Activated naive CD4-positive, alpha-beta T cell (primary cell): ENCODE measurements at places on chromosomes 6 and 20.

- DNase-seq = no peak
Measured at GRCh38 chr20:17799575-17800227, 99.9 kb downstream of the BANF2 start.

- no peak for DNase-seq
Measured at GRCh38 chr6:24927985-24928745, 7.6 kb downstream of the RIPOR2 start.

- no peak for DNase-seq
Measured at GRCh38 chr6:143271024-143271423, 179.5 kb downstream of the ADAT2 start.

GRCh38 chr6:93213028-93213427 is 206.3 kb downstream of the EPHA7 start:
- no peak for DNase-seq

GRCh38 chr20:51318058-51318949 is 224.2 kb downstream of the NFATC2 start:
- peak; percentile 22 for DNase-seq

GRCh38 chr6:70537266-70537665 is 29.5 kb upstream of the SDHAF4 start:
- DNase-seq = no peak

- no peak for DNase-seq
Measured at GRCh38 chr6:123295672-123296071, 299.6 kb downstream of the CLVS2 start.

DNA sequence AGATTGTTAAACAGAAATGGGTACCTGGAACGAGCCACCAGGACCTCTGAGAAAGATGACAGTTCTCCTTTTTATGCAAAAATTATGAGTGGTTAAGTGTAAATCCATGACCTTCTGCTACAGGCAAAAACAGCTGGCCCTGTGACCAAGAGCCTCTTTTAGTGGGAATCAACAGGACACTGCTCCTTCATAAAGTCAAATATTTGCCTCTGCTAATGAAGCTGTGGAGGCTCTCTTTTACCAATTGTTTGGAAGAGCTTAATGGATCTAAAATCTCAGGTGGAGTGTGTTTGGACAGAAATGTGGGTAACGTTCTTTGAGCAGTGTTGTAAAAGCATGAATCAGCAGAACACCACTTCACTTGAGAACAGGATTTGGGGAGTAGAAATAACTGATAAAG is 117.5 kb upstream of the PCSK2 start:
- DNase-seq = no peak

DNA sequence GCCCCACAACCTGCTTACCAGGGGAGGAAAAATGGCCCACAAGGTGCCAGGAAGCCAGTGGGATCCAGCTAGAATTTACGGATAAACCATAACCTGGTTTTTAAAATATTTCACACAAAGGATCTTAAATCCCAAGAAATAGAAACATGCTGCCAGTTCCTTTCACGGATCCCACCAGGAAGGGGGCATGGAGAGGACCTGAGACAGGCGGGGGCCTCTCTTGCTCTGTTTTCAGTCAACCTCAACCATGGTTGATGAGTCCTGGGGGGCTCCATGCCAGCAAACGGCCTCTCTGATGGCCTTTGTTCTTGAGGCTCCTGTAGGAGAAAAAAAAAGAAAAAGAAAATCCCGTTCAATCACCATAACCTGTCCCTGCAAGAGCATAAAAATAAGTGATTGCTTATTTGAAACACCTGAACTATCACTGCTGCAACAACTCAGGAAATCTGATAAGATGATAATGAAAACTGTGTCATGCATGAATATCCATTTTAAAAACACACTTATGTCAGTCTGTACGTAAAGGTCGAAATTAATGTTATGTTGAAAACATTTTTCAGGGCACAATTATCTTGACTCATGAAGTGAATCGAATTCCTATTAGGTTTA is 125.8 kb upstream of the CST7 start:
- DNase-seq = no peak

GRCh38 chr20:33313686-33314314 is 30.8 kb downstream of the BPIFB1 start:
- no peak for DNase-seq

DNA sequence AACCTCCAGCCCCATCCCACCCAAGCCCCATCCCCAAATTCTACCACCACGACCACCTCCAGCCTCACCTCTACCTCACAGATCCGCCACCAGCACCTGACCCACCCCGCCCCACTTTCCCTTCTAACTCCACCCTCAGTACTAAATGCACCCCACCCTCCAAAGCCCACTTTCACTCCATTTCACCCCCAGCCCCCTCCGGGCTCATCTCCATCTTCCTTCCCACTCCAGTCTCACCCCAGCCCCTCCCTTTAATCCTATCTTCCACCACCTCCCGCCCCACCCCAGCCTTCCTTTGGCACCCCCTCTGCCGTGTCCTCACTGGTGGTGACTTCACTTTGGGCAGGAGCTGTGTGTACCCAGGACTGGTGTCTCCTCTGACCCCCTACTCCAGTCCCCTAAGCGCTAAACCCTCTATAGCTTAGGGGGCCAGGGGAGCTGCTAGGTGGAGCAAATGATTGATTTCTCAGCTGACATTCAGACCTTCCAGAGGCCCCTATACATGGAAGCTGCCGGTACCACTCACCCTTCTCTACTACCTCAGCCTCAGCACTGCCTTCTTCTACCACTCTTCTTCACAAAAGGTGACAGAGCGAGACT is 2.8 kb upstream of the NSFL1C start:
- DNase-seq = no peak

GRCh38 chr6:9161731-9162130 is 726.4 kb upstream of the SLC35B3 start:
- DNase-seq = no peak
